NCI-H446 treated with DMSO at 0.1 percent for 48 hours (cell line): ENCODE measurements at places on chromosomes 16 and 17.

- no peak for DNase-seq
Measured at GRCh38 chr16:31355431-31356100, 590 bp downstream of the ITGAX start.

GRCh38 chr16:264440-264951 lies 11.2 kb downstream of the RGS11 start:
- DNase-seq, result no peak

- DNase-seq, result no peak
Measured at GRCh38 chr17:82702231-82702927, 3.9 kb upstream of the RAB40B start.

DNA sequence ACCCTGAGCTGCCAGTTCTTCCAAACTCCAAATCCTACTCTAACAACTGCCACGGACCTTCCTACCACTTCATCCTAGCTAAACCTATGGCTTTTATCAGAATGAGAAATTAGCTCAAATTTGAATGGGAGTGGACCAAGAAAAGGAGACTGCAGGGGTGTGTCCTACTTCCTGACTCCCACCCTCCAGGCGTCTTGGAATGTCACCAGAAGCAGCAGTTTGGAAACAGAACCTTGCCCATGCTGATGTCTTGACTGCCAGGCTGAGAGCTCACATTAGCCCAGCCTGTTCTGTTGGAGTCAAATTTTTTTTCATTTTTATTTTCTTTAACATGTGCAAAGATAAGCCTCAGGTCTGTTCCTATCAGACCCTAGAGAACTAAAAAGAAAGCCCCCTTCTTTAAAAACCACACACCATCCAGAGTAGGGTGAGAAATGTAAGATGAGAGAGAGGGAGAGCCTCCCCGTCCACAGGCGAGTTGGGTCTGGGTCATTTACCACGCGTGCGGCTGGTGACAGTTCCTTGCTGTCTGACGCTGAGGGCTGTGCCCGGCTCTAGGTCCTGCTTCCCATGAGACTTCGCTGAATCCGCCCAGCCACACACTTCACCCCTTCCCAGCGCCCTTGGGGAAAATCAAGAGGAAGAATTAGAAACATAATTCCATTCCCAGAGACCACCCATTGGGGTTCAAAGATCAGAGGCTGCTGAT lies 54.3 kb downstream of the WNT3 start:
- no peak for DNase-seq

GRCh38 chr17:64154717-64155116 lies 24.8 kb upstream of the ERN1 start:
- DNase-seq, result no peak

- DNase-seq, result no peak
Measured at GRCh38 chr17:51914577-51914976, 243.9 kb downstream of the CA10 start.

DNA sequence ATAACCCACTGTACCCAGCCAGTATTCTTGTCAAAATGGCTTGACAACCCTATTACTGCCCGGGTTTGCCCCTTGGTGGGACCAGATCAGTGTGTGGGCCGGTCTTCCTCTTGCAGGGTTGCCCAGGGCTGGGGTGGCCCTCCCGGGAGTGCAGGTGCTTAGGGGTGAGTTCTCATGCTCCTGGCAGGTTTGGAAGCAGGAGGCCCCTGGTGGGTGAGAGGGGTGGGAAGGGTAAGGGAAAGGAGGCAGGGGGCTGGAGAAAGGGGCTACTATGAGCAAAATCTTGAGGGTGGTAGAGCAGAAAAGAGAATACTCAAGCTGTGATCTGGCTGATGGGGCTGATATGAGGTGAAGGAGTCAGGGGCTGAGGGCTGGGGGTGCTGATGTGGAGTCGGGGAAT lies 6.5 kb downstream of the CD300A start:
- no peak for DNase-seq

- DNase-seq, result no peak
Measured at GRCh38 chr16:68710211-68710610, 26.9 kb upstream of the CDH1 start.
